ENCODE measurements at places on chromosomes 7 and 10.

- no peak overlapping the region for H3K4me3 ChIP-seq
- no peak overlapping the region for H3K27ac ChIP-seq
- H3K27me3 ChIP-seq: peaks cover 20% of the 10 kb centered on the region
- no peak for DNase-seq
- peaks cover 6% of the 10 kb centered on the region for H3K36me3 ChIP-seq
- no peaks in the 10 kb centered on the region for H3K4me1 ChIP-seq
Observed at GRCh38 chr7:127530148-127530547, 55.2 kb downstream of the GCC1 start.

DNA sequence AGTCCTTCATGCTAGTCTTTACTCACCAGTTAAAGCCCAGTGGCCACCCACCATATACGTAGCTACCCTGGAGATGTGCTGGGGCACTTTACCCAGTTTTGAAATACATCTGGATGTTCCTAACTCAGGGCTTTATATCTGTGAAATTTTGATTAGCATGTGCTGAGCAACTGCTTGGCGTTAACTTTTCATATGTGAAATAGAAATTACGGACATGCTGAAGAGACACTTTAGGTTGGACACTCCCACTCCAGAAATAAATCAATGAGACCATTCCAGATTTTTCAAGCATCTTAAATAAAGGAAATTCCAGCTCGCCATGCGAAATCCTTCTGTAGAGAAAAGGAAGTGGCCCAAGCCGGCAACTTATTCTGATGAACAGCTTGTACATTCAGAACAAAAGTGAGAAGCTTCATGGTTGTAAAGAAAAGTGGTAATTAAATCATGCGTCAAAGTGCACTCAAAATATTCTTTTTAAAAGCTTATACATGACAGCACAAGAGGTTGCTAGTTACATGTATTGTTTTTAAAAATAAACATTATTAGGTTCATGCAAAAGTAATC is 153.5 kb upstream of the ITGB1 start:
- H3K4me3 ChIP-seq: no peak overlapping the region
- no peak for DNase-seq
- peaks cover 78% of the 10 kb centered on the region for H3K4me1 ChIP-seq
- no peak overlapping the region for H3K27ac ChIP-seq
- H3K27me3 ChIP-seq: peaks cover 2% of the 10 kb centered on the region

- no peaks in the 10 kb centered on the region for H3K36me3 ChIP-seq
- H3K27ac ChIP-seq: no peak overlapping the region
- no peaks in the 10 kb centered on the region for H3K27me3 ChIP-seq
- no peaks in the 10 kb centered on the region for H3K4me1 ChIP-seq
- H3K4me3 ChIP-seq: no peak overlapping the region
- no peak for DNase-seq
Observed at GRCh38 chr7:14851610-14852009, 50.9 kb downstream of the DGKB start.

DNA sequence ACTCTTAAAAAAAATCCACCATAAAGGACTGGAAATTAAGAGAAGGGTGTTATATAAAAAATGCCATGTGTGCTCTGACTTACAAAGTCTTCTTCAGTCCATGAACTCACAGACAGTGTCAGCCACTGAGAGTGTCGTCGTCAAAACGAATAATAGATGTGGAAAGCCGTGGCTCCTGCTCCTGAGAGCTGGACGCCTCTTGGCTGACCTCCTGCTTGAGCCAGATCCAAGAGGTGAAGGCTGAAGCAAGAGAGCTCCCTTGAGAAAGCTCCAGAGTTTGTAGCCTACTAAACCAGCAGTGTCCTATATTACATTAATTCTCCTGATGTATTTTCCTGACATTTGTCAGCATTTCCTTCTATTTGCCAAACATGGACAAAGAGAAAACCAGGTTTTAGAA is 234.3 kb upstream of the C7orf33 start:
- H3K27me3 ChIP-seq: peaks cover 14% of the 10 kb centered on the region
- no peaks in the 10 kb centered on the region for H3K4me1 ChIP-seq
- no peak overlapping the region for H3K4me3 ChIP-seq
- no peak overlapping the region for H3K27ac ChIP-seq
- DNase-seq: no peak

- no peak for DNase-seq
- no peaks in the 10 kb centered on the region for H3K36me3 ChIP-seq
- peaks cover 7% of the 10 kb centered on the region for H3K27me3 ChIP-seq
Observed at GRCh38 chr7:134396031-134396430, 62.9 kb downstream of the AKR1B1 start.

GRCh38 chr7:94477878-94478277 is 31.7 kb upstream of the CASD1 start:
- H3K36me3 ChIP-seq: no peaks in the 10 kb centered on the region
- peaks cover 9% of the 10 kb centered on the region for H3K27me3 ChIP-seq
- no peak overlapping the region for H3K27ac ChIP-seq

DNA sequence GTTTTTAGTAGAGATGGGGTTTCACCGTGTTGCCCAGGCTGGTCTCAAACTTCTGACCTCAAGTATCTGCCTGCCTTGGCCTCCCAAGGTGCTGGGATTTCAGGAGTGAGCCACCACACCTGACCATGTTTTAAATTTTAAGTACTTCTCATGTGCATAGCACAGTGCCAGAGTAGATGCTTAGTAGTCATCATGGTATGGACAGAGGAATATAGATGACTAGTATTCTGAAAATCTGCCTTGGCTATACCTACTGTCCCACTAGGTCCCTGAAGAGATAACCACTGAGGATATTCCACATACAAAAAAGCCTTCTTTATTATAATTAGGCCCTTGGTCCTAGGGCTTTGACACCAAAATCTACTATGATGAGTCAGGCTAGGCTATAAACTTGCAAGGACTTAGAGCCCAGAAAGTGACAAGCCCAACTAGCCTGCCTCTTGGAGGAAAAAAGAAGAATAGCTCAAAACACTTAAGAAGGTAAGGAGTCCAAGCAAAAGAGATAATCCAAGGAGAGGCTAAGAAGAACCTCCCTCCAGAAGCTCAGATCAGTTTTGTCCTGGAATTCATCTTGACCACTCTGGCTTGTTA is 34.0 kb downstream of the LUC7L2 start:
- DNase-seq: no peak
- H3K27me3 ChIP-seq: no peaks in the 10 kb centered on the region
- H3K27ac ChIP-seq: peak overlapping the region; percentile 34

DNA sequence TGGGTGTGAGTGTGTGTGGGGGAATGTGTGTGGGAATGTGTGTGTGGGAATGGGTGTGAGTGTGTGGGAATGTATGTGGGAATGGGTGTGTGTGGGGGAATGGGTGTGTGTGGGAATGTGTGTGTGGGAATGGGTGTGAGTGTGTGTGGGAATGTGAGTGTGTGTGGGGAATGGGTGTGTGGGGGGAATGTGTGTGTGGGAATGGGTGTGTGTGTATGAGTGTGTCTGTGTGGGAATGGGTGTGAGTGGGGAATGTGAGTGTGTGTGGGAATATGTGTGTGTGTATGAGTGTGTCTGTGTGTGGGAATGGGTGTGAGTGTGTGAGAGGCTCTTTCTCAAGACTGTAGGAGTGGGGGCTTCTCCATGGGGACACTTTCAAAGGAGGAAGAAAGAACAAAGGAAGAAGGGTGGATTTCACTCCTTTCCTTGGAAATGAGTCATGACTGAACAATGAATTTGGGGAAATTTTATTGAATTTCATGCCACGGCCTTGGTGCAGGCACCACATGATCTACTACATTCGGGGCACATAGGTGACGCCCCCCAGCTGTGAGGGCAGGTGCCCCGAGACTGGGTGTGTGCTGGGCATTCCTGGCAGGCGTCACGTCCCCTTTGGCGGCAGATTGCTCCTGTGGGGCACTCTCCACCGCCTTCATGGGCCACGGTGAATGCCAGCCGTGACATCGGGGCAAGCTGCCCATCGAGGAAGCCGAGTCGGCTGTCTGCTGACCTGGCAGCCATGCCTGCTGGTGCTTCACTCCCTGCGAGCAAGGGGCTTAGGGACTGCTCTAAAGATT is 88.8 kb upstream of the INSIG1 start:
- no peaks in the 10 kb centered on the region for H3K36me3 ChIP-seq
- H3K27me3 ChIP-seq: peaks cover 2% of the 10 kb centered on the region
- H3K4me3 ChIP-seq: no peak overlapping the region
- no peak for DNase-seq
- no peak overlapping the region for H3K27ac ChIP-seq
- peaks cover 14% of the 10 kb centered on the region for H3K4me1 ChIP-seq

DNA sequence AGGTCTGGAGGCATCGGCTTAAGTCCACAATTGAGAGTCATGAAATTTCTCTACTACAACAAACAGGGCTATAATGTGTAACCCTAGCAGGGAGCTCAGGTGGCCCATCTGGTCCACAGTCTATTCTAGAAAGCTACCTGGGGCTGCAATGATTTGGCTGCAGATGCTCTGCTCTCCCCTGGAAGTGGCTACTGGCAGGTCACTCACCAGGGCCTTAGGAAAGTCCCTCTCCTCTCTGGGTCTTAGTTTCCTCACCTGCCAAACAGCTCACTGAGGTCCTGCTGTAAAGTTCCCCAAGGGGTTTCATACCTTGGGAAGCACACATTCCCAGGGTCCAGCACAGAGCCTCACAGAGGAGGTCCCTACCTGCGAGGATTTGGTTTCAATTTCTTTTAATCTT is 2.5 kb downstream of the IGFBP3 start:
- no peaks in the 10 kb centered on the region for H3K36me3 ChIP-seq
- H3K4me3 ChIP-seq: no peak overlapping the region
- no peak for DNase-seq
- peaks cover 29% of the 10 kb centered on the region for H3K4me1 ChIP-seq
- H3K27me3 ChIP-seq: peaks cover 45% of the 10 kb centered on the region

- H3K36me3 ChIP-seq: no peaks in the 10 kb centered on the region
- H3K4me1 ChIP-seq: no peaks in the 10 kb centered on the region
- H3K27me3 ChIP-seq: no peaks in the 10 kb centered on the region
- no peak overlapping the region for H3K27ac ChIP-seq
Observed at GRCh38 chr7:129110258-129110981, 34.1 kb upstream of the TSPAN33 start.

DNA sequence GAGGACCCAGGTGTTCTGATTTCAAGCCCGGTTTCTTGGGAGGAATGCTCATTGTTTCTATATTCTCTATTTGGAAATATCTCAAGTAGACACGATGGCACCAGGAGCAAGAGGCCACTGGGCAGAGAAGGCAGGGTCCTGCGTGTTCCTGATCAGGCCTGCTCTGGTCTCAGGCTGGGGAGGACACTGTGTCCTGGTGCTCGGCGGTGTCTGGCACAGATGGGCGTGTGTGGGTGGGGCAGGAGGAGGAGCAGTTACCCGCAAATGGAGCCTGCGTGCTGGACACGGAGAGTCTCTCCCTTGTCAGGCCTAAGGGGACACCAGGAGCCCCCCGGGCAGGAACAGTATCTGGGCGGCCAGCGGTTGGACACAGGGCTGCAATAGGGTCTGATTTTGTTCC is 25.9 kb upstream of the GOLGA7B start:
- H3K27me3 ChIP-seq: no peaks in the 10 kb centered on the region
- H3K27ac ChIP-seq: no peak overlapping the region
- no peak for DNase-seq
- peaks cover 10% of the 10 kb centered on the region for H3K4me1 ChIP-seq
- H3K36me3 ChIP-seq: no peaks in the 10 kb centered on the region

DNA sequence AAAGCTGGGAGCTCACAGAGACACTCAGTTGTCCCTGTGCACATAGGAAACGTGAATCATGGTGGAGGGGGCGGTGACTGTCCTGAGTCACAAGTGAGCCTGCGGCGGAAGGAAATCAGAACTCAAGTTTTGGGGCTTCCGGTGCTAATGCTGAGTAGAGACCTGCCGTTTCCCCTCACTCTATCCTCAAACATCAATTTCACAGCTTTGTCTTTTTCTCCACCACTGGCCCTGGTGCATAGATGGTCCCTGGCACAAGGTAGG is 21.9 kb downstream of the ADCYAP1R1 start:
- H3K36me3 ChIP-seq: no peaks in the 10 kb centered on the region
- H3K4me1 ChIP-seq: no peaks in the 10 kb centered on the region
- no peak for DNase-seq
- H3K27me3 ChIP-seq: peaks cover 2% of the 10 kb centered on the region
- H3K4me3 ChIP-seq: no peak overlapping the region

All from naive thymus-derived CD8-positive, alpha-beta T cell (primary cell).